ENCODE measurements at places on chromosomes 2 and 18.
A peak's percentile ranks its signal among the peaks of the same experiment; 100 is the strongest.

GRCh38 chr2:88451811-88452564, 505 bp downstream of the FOXI3 start:
- DNase-seq, result no peak

DNA sequence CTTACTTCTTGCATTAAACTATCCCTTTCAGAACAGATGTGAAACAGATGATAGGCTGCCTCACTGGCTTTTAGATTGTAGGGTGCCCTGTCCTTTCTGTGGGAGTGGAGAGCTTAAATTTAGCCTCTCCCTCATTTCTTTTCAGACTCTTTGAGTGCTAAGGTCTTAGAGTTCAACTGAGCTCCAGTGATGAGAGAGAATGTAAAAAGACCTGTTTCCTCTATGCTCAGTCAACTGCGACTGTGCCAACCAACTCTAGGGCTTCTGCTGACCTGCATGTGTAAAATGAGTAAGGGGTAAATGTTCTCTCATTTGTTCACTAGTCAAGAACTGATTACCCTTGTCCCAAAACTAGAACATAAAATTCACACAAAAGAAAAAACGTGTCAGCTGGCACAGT, 104.8 kb upstream of the TGFA start:
- no peak for DNase-seq

GRCh38 chr2:188512456-188512855, 220.8 kb downstream of the GULP1 start:
- DNase-seq, result no peak

- no peak for DNase-seq
Observed at GRCh38 chr18:711310-711656, 1.1 kb downstream of the ENOSF1 start.

DNA sequence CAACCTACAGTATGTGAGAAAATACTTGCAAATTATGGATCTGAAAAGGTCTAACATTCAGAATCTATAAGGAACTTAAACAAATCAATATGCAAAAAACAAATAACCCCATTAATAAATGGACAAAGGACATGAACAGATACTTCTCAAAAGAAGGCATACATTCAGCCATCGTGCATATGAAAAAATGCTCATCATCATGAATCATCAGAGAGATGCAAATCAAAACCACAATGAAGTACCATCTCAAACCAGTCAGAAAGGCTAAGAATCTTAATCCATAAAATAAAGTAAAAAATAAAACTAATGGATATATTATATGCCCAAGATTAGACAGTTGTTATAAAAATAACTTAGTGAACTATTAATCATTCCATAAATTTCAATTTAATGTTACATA, 154.0 kb downstream of the CALCRL start:
- DNase-seq, result no peak

DNA sequence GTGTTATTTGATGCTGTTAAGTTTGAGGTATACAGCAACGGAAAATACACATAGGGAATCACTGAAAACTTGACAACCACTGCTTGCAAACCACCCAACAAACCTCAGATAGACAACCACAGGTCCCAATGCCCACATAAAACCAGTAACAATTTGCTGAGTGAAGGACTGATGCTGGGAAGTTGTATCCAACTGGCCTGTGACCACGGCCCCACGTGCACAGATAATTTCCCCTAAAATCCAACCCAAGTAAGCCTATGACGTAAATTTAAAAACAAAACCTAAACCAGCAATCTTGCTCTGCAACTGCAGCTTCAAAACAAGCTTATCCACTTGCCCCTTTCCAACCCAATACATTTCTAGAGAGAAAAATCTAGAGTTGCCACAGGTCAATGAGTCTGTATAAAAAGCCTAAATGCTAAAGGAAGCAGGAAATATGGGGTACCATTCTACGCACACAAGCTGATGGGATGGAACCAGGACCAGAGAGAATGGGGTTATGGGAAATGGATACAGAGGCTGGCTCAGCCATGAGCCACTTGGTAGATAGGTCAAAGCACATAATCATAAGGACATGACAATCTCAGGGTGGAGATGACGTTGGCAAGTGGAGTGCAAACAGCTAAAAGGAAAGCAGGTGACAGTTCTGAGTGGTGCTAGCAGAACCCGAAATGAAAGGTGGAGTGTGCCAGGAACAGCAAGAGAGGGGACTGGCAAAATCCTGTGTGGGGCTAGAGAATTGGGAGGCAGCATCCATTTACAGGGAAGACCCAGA, 27.8 kb upstream of the CREB1 start:
- DNase-seq, result no peak

DNA sequence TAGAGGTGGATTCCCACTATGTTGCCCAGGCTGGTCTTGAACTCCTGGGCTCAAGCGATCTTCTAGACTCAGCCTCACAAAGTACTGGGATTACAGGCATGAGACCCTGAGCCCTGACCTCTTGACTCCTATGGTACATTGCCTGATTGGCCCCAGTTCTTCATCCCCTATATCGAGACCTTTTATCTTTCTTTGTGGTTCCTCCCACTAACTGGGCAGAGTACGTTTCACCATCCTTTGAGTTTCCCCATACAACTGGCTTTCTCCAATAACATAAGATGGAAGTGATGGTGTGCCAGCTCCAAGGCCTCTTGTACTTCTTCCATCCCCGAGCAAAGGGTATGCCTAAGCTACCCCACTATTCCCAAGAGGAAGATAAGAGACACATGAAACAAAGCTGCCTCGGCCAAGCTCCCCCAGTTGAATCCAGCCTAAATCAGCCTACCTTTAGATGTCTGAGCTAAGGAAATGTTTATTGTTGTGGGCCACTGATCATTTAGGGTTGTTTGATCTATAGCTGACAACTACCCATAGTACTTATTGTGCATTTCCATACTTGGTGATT, 8.3 kb upstream of the TMEM247 start:
- no peak for DNase-seq

GRCh38 chr2:36818542-36818941, 122.0 kb downstream of the VIT start:
- DNase-seq, result no peak

GRCh38 chr2:58870704-58871103, 629.6 kb upstream of the FANCL start:
- DNase-seq, result no peak

GRCh38 chr2:172177581-172177980, 74.9 kb upstream of the DLX2 start:
- no peak for DNase-seq

GRCh38 chr2:172999641-173000386, 75.8 kb upstream of the MAP3K20 start:
- DNase-seq, result no peak

GRCh38 chr2:235666213-235666781, 172.5 kb downstream of the AGAP1 start:
- DNase-seq, result peak; percentile 60

- DNase-seq, result peak; percentile 22
Observed at GRCh38 chr2:121529439-121530211, 1.1 kb upstream of the RNU4ATAC start.

GRCh38 chr2:207256476-207257207, 90.9 kb upstream of the KLF7 start:
- DNase-seq, result no peak

GRCh38 chr2:219495531-219496122, 3.1 kb upstream of the GMPPA start:
- peak; percentile 64 for DNase-seq

DNA sequence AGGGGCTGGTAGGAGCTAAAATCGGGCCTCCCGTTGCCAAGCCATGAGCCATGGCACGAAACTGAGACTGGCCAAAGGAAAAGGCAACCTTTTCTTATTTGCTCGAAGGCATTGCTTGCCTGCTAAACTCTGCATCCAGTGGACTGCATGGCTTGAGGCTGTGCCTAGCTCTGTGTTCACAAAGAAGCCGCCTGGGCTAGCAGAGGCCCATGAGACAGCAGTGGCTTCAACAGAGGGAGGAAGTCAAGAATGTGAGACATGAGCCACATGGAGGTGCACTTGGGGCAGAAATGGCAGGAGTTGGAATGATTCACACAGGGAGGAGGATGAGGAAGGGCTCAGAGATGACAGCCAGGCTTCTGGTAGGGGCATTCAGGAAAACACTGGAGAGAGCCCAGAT, 33.5 kb downstream of the TPRKB start:
- DNase-seq, result no peak

GRCh38 chr2:241150660-241151530, 628 bp downstream of the PPP1R7 start:
- no peak for DNase-seq

- DNase-seq, result no peak
Observed at GRCh38 chr2:105686588-105686987, 58.1 kb upstream of the NCK2 start.

GRCh38 chr2:417006-417405, 129.1 kb upstream of the ALKAL2 start:
- no peak for DNase-seq

DNA sequence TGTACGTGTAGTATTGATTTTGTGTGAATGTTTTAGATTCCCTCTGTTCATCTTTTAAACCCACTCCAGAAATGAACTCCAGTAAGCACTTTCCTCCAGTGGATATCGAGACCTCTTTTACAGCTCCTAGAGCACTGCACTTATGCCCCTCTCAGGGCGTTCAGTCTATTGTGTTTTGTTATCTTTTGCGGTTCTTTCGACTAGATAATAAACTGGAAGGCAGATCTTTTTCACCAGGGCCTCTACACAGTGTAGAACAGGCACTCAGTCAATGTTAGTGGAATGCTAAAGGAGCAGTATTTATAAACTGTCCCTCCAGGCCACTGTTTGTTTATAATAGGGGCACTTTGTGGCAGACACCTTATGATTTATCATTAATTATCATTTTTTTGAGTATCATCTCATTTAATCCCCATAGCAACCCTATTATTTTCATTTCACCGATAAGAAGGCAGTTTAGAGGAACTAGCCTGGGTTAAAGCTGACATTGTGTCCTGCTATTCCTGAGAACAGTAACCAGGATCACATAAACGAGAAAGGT, 742 bp upstream of the SOS1 start:
- DNase-seq, result no peak
